ENCODE measurements at places on chromosomes 1 and 21.

DNA sequence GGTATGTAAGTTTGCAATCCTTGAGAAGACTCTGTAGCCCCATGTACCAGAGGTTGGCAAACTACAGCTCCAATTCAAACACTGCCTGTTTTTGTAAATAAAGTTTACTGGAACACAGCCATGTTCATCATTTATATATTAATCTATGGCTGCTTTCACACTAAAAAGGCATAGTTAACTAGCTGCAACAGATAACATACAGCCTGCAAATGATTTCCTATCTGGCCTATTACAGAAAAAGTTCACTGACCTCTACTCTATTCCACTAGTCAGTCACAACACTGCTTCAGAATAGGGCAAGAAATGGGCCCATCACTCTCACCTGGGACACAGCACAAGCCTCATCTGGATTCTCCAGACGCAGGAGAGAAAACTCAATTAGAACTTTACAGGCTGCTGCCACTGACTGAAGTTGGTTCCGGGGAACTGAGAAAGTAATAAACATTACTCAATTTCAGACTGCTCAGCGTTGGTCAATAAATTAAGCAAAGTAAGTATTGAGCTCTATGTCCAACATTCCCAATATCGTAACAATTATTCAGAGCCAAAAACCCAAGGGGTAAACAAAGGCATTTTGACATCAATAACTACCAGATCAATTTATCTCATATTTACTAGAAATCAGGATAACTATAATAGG, 10.6 kb downstream of the UBR4 start:
- no peak for DNase-seq

GRCh38 chr1:168116327-168116799, 20.4 kb downstream of the GPR161 start:
- DNase-seq: no peak

- no peak for DNase-seq
Observed at GRCh38 chr1:64865105-64865757, 101.1 kb downstream of the JAK1 start.

DNA sequence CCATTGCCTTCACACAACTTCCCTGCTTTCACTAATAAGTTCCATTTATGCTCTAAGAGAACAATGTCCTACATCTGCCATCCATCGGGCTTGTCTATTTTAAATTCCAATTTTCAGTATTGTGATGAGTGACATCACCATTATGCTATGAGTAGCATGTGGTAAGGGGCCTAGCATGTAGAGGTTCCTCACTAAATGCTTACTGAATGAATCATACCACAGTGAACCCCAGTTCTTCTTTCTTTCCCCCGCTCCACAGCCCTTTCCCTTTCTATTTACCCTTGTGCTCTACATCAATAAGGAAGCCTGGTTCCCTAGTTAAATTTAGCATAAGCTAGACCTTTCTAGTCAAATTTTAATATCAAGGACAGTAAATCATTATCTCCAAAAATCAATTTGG, 195.0 kb upstream of the RGS18 start:
- DNase-seq: no peak

DNA sequence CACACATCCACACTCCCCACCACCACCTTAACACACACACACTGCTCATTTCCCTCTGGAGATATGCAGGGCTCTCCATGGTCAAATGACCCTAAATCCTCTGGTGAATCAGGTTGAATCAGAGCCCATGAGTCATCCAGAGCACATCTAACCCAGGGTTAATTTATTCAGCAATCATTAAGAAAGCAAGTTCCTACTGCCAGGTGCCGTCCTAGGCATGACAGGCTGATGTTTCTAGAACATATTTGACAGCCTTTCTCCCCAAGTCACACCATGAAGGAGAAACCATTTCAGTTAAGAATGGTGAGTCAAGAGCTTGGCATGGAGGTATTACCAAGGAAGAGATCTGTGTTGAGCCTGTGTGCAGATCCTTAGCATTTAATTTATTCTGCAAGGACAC, 194.3 kb upstream of the CAMK1G start:
- DNase-seq: no peak

DNA sequence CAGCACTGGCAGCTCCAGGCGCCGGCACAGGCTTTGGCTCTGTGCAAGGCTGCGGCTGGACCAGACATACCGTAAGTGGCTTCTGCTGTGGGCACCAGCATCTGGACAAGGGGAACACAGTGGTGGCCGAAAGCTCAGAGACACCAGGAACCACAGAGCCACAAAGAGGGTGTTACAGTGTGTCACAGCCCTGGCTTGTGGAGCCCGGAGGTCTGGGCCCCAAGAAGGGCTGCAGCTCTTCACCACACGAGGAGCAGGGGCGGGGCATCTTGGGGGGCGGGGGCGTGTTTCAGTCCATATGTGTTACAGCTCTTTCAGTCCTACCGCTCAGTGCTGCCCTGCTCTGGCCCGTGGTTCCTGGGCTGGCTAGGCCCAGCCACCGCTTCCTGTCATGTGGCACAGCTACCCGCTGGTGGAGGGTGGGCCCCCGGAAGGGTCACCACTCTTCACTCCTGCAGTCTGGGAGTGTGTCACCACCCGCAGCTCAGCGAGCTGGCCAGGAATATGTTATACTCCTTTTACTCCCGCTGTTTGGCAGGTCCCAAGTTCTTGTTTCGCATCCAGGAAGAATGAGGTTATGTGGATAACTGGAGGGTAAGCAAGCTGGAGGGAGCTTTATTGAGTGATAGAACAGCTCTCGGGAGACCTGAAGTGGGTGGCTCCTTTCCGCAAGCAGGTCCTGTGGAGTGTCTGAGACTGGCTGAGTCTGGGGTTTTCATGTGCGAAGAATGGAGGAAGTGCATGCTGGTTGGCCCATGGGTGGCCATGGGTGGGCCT, 3.3 kb upstream of the LSM10 start:
- peak; percentile 48 for DNase-seq

DNA sequence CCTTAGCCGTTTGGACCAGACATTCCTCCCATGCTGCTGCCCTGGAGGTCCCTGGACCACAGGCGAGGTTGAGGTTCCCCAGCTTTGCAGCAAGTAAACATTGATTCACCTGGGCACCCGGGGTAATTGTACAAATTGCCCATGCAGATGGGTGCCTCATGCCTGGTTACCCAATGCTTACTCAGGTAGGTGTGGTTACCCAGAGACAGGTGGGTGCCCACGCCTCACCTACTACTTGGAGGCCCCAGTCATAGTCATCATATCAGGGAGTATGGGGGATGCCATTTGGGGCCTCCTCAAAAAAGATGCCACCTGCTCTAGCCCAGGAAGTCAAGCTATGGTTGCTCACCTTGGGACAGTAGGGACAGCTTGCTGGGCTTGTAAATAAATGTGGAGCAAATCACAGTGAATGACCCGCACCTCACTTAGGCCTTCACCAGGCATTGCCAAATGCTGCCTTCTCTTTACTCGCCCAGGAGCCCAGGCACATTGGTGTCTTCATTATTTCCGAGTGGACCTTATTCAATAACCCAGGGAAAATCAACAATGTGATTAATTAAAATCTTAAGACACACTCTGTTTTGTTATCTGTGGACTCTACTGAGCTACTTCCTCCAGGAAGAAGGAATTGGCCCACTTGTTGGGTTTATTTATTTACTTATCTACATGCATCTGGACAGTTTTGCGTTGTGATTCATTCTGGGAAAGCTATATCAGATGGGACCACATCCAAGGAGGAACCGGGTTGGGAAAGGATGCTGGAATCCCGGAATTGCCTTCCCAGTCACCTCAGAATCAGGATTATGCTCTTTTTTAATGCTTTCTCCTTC, 35.6 kb upstream of the GRHL3 start:
- DNase-seq: no peak

GRCh38 chr1:157978586-157979403, 14.7 kb upstream of the KIRREL1 start:
- no peak for DNase-seq

GRCh38 chr1:37038227-37039093, 4.1 kb upstream of the GRIK3 start:
- DNase-seq: no peak

DNA sequence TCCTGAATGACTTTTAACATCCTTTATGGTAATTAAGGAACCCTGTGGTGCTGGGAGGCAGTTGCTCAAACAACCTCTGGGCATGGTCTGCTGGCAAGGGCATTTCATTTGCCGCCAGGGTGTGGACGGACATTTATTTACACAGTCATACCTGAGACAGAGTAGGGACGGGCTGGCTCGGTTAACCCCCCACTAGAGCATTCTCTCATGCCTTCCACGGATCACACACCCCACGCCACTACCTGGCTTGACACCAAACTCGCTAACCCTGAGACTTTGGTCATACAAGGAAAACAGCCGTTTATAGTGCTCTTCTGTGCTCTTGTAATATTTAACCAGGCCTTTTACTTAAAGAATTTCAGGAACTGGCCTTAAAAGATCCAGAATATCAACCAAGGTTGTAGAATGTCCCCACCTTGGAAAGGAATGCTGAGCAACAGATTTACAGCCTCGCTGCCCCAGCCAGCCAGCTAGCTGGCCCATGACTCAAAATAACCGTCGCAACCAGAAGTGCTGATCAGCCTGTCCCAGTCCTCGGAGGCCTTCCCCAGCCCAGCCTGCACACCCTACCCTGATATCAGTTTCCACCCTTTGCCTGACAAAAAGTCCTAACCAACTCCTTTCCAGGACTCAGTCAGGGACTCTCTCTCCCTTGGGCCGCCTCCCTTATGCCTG, 6.5 kb upstream of the PDXK start:
- DNase-seq: no peak

DNA sequence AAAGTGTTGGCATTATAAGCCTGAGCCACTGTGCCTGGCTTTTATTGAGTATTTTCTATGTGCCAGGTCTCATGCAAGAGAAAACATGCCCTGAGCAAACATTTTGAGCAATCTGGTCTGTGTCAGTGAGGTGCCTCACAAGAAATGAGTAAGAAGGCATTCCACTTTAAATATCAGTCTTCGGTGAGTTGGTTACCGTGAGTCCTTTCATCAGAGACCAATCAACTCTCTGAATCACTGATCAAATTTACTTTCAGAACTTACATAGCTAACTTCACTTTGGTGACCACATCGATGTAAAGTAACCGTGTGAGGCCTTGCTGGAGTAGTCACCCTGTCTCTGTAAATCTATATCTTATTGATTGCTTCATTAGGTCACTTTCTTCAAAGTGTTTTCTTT, 14.3 kb upstream of the DDX59 start:
- DNase-seq: no peak

GRCh38 chr1:243488459-243489157, 232.8 kb downstream of the SDCCAG8 start:
- no peak for DNase-seq

GRCh38 chr1:99122039-99122438, 117.4 kb upstream of the PLPPR5 start:
- DNase-seq: no peak

GRCh38 chr1:110135246-110135645, 15.0 kb upstream of the SLC6A17 start:
- DNase-seq: no peak

DNA sequence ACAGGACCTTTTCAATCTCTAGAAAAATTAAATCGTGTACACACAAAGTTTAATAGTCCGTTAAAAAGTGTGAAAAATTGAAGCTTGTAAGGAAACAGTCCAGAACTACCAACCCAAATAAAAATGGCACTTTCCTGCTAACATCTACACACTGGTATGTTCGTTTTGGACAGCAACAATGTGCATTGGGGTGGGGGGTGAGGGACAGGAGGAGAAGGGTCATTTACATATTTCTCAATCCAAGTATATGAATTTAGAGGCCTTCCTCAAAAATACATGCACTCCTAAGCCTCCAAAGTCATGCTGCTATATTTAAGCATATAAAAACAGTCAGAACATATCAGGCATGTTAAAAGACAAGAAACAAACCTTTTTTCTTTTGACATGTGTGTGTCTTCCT, 2.5 kb downstream of the PPP1R15B start:
- no peak for DNase-seq

GRCh38 chr1:35475856-35476674, 81.1 kb downstream of the KIAA0319L start:
- DNase-seq: no peak

DNA sequence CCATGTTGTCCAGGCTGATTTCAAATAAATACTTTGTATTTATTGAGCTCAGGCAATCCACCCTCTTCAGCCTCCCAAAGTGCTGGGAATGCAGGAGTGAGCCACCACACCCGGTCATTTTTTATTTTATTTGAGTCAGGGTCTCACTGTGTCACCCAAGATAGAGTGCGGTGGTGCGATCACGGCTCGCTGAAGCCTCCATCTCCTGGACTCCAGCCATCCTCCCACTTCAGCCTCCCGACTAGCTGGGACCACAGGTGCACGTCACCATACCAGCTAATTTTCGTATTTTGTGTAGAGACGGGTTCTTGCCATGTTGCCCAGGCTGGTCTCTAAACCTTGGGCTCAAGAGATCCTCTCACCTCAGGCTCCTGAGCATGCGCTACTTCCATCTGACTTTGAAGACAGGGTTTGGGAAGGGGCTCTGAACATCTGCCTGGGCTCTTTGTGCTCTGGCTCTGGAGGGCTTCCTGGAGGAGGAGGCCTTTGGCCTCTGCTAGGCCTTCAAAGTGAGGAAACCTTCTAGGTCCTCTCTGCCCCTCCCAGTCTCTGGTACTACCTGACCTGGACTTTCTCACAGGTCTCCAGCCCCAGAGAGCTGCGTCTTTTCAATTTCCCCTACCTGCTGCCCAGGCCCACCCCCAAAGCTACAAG, 5.8 kb downstream of the HSPB7 start:
- DNase-seq: no peak
